Islet precursor cell (in vitro differentiated cells): ENCODE measurements at places on chromosomes 12 and 14.

- no peak for DNase-seq
Measured at GRCh38 chr12:9034095-9034494, 44.7 kb downstream of the KLRG1 start.

DNA sequence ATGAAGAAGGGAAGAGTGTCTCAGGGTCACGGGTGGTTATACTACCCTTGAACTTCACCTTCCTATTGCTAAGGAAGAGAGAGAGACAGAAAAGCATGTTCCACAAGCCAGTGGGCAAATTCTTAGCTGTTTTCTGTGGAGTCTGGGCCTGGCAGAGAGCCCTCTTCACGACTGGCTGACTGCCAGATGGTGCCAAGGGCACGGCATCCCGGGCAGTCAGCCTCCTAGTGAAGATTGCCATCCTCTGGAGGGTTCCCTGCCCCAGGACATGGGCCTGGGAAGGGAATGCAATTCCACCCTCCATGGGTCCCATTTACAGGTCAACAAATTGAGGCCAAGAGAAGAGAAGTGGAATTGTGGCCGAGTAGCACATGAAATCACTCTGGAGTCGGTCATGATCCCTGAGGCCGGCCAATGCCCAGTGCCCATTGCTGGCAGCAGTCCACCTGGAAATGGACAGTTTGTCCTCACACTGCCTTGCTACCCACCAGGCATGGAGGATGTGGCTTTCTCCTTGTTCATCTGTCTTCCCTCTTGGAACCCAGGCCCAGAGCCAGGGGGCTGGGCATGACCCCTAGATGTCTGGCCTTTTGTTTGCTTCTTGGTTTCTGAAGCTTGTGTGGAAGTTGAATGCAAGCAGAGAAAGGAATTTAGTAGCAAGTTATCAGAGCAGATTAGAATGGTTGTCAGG lies 9.9 kb downstream of the TUNAR start:
- DNase-seq = no peak

- no peak for DNase-seq
Measured at GRCh38 chr12:69423037-69423905, 46.9 kb upstream of the FRS2 start.

- no peak for DNase-seq
Measured at GRCh38 chr12:19158923-19159322, 29.4 kb downstream of the PLEKHA5 start.

- no peak for DNase-seq
Measured at GRCh38 chr12:27711317-27711682, 668 bp downstream of the MRPS35 start.

GRCh38 chr14:35355981-35356841 lies 48.3 kb downstream of the NFKBIA start:
- peak; percentile 88 for DNase-seq

DNA sequence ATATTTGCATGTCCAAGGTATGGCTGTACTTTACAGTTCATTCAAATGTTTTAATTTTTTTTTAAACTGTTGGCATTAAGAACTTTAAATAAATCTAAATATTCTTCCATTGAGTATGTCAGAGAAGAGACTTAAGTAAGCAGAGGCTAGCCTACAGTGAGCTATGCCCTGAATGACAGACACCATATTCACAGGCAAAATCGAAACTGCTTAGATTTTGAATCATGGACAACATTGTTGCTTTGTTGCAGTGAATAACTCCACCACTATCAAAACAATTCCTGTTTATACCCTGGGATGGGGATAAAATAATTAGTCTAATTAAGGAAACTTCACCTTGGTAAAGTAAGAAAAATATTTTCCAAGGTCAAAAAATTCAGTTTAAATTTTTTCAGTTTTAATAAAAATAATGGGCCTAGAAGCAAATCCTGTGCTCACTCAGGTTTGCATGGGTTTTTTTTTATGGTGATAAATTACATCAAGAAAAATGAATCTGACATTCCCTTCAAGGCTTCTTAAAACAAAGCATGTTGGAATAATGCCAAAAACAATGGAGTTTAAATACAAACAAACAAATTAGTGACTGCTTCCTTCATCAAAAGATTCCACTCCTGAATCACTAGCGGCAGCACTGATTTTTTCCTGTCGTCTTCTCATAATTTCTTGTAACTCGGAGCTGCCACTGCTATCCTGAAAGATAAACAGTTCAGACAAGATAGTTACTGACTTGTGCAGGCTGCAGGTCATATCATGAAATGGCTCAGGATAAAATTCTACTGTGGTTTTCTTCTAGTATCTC lies 168.2 kb downstream of the EPS8 start:
- DNase-seq = no peak

DNA sequence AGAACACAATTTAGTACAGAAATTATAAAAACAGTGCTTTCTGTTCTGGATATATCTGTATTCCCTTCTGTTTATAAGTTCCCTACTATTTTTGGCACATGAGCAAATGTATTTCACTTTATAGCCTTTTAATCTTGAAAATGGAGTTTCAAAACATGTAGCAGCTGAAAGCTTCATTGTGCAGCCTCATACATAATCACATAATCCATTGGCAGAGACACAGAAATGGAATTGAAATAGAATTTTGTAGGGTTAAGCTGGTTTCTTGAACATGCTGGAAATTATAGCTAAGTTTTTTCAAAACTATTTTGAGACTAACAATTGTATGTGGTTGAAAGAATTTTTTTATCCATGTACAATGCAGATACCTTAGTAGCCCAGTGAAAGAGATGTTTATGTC lies 614.3 kb upstream of the MDGA2 start:
- DNase-seq = no peak

GRCh38 chr12:109191621-109192250 lies 75.3 kb downstream of the ACACB start:
- DNase-seq = no peak

GRCh38 chr12:63899396-63899795 lies 54.9 kb downstream of the SRGAP1 start:
- DNase-seq = no peak

- no peak for DNase-seq
Measured at GRCh38 chr12:132525833-132526455, 36.0 kb downstream of the FBRSL1 start.

DNA sequence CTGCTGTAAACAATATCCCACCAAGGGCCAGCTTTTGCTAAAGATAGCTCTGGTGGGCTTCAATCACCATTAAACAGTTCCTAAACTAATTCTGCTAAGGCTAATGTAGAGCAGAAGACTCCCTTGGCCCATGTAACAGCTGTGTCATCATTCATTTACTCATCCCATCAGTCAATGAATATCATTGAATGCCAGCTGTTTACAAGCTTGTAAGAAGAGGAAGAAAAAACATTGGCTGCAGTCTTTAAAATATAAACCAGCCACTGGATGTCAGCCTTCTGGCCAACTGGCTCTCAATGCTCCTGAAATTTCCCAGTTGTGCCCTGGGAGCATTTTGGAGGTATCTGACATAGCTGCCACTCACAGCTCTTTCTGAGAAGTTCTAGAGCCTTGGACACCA lies 18.0 kb upstream of the MAP3K9 start:
- peak; percentile 38 for DNase-seq

- no peak for DNase-seq
Measured at GRCh38 chr14:99041141-99041819, 230.7 kb downstream of the BCL11B start.

DNA sequence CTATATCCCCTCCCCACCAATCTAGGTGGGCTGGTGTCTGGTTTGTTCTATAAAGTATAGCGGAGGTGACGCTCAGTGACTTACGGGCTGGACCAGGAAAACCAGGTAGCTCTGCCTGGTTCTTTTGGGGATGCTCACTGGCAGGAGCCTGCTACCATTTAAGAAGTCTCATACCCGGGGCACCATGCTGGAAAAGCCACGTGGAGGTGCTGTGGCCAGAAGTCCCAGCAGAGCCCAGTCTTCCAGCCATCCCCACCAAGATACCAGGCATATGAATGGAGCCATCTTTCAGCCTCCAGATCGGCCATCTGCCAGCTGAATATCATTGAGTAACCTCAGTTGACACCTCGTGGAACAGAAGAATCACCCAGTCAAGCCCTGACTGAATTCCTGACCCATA lies 87.2 kb downstream of the AACS start:
- no peak for DNase-seq

DNA sequence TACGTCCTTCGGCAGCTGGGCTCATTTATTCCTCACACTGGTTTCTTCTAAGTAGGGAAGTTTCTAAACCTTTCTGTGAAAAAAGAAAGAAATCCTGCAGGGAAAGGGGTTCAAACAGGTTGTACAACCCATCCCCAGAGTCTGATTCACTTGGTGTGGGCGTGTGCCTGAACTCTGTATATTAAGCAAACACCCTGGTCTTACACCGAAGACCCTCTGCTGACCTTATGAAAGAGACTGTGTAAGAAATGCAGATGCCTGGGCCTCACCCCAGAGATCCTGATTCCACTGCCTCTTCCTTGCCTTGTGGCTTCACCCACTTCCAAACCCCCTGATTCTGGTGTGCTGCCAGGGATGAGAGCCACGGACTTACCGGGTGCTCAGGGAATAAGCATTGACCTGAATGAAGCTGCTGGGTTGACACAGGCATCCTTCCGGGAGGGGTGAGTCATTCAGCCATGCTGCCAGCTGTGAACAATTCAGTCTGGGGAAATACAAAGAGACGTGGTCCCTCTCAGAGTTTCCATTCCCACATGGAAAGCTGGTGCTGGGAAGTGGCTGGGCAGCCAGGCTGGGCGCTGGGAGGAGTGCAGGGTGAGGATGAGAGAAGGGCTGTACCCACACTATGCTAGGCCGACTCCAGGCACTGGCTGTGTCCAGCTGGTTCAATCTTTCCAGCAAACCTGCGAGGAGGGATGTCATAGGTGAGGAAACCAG lies 26.5 kb upstream of the ACTN1 start:
- DNase-seq = peak; percentile 91

DNA sequence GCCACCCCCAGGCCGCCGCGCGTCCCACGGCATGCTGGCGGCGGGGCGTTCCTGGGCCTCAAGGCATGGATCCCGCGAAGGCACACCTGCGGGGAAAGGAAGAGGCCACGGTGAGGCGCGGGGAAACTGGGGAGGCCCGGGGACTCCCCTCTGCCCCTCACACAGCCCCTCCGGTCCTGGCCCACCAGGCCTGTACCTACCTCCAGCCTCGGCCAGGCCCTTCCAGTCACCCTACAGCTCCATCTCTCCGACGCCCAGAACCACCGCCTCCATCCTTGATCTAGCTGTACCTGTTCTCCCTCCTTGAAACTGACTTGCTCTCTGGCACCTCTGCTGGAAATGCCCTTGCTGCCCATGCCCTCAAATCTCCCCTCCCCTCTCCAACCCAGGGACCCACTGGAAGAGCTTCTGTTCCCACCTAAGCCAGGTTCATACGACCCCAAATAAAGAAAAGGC lies 1.7 kb downstream of the ANKRD9 start:
- DNase-seq = no peak

- DNase-seq = no peak
Measured at GRCh38 chr12:129622566-129622965, 281.3 kb downstream of the TMEM132D start.

GRCh38 chr14:60720962-60721325 lies 3.2 kb downstream of the SIX4 start:
- DNase-seq = no peak

GRCh38 chr12:10293570-10294227 lies 14.0 kb upstream of the KLRD1 start:
- DNase-seq = no peak

- peak; percentile 65 for DNase-seq
Measured at GRCh38 chr14:80787876-80788275, 153.7 kb downstream of the CEP128 start.

GRCh38 chr12:118189741-118190191 lies 53.8 kb downstream of the PEBP1 start:
- peak; percentile 72 for DNase-seq

GRCh38 chr12:129276361-129277060 lies 423.2 kb downstream of the GLT1D1 start:
- no peak for DNase-seq

DNA sequence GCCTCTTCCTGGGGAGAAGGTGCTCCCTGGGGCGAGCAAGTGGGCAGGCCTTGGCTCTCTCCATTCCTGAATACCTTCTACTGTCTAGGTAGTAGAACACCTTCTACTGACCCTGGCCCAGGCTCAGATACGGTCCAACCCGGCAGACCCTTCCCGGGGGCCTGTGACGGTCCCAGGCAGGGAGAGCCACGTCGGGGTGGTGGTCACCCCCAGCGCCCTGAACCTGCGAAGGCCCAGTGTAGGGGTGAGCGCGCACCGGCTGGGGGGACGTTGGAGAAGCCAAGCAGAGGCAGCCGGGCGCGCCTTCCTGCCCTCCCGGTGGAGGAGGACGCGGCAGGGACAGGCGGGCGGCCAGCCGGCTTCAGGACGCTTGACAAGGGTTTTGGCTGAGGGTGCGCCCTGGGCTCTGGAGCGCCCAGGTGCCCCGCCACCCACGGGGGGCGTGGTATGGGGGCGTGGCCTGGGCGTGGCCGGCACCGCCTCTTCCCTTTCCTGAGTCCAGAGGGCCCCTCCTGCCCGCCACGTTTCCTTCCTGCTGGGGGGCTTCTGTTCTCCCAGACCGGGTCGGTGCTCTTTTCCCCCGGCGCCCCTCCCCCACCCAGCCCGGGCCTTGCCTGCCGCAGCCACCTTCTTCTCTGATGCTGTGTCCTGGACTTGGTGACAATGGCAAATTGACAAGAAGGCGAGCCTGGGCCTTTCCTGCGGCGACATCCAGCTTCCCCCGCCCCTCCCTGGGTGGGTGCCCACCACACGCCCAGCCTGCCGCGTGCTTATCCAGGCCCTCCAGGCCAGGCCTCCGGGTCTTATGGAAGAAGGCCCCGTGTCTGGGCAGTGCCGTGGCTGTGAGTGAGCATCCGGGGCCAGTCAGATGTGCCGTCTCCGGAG lies 24.5 kb upstream of the PPP1R13B start:
- peak; percentile 73 for DNase-seq

DNA sequence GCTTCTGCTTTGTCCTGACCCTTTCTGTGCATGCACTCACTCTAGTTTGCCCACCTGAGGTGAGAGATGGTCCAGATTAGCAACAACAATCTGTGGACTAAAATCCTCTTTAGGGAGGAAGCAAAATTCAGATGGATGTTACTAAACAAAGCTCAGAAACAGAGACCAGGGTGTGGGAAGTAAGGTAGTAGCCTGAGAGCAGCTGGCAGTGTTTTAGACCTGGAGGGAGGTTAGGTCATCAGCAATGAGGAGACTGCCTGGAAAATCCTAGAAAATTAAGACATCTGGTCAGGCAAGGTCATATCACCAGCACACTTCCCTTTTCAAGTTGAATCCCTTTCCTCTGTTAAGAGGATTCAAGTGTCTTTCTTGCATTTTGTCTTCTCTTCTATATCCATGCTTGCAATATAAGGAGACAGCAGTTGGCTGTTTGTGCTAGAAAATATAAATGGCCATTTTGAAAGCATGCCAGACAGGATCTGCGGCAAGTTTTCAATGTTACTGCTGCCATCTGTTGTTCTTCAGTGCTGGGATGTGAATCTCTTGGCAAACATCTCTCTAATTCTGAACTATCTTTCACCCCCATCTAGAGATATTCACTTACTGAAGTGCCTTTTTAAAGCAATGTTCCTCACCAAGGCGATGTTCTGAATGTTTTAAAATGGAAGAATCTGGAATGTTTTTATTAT lies 266.4 kb downstream of the NAV3 start:
- DNase-seq = no peak

- peak; percentile 70 for DNase-seq
Measured at GRCh38 chr12:12717586-12718380, 615 bp downstream of the CDKN1B start.
